ENCODE measurements at places on chromosomes 2 and 18.
A peak's percentile ranks its signal among the peaks of the same experiment; 100 is the strongest.

- DNase-seq, result no peak
Measured at GRCh38 chr2:29990129-29990528, 68.7 kb upstream of the ALK start.

DNA sequence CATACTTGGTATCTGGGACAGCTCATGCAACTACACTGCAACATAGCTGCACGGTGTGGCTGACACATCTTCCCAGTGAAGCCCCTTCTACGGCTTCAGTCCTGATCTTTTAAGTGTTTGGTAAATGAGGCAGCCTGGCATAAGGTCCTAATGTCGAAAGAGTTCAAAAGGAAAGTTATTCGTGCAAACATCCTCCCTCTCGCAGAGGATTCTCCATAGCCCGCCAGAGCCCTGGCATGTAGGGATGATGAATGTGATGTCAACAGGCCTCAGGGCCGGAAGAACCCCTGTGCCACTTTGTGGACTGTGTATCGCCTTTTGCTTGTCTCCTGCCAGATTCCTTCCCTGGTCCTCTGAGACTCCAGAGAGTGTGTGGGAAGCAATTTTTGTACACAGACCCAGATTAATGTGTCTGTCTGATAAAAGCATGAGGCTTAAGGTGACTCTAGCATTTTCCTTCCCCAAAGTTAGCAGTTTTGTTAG, 88.5 kb downstream of the SOCS6 start:
- DNase-seq, result no peak

GRCh38 chr18:66937546-66937945, 333.7 kb upstream of the CDH19 start:
- DNase-seq, result no peak

DNA sequence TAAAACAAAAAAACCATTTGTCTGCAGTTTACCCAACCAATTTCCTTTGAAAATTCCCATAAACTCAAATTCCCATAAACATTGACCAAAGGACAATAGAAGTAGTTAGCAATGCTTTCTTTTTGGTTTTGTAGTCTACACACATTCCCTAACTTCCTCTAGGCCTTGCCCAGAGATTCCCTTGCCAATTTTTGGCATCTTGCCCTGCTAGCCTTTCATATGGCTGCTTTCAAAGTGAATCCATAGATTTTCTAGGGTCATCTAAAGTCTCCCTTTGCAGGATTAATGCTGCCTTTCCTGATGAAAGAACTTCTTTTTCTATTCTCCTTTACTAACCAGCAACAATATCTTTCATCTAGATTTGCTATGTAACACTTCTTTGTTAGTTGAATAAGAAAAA, 33.4 kb downstream of the THSD7B start:
- no peak for DNase-seq

DNA sequence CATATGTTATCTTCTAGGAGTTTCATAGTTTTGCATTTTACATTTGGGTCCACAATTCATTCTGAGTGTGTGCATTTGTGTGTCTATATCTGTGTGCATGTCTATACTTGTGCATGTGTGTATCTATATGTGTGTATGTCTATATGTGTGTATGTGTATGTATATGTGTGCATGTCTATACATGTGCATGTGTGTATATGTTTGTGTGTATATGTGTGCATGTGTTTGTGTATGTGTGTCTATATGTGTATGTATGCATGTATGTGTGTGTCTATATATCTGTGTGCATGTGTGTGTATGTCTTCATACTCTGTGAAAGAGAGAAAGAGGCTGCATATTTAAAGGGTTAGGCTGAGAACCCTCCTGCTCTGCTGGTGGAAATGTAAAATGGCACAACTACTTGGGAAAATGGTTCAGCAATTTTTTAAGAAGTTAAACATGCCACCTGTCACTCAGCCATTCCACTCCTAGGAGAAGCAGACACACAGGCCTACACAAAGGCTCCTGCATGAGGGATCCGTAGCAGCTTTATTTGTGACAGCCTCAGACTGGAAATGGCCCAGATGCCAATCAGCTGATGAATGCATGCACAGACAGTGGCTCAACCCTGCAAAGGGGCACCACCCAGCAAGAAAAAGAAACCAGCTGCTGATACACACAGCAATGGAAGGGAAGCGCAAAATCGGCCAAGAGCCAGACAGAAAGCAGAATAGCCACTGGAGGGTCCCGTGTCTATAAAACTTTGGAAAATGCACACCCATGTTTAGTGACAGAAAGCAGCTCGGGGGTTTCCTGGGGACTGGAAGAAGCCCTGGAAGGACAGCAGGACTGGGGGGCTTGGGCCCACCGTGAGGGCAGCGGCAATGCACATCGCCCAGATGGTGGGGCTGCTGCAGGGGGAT, 146.8 kb downstream of the SEPTIN10 start:
- DNase-seq, result no peak

DNA sequence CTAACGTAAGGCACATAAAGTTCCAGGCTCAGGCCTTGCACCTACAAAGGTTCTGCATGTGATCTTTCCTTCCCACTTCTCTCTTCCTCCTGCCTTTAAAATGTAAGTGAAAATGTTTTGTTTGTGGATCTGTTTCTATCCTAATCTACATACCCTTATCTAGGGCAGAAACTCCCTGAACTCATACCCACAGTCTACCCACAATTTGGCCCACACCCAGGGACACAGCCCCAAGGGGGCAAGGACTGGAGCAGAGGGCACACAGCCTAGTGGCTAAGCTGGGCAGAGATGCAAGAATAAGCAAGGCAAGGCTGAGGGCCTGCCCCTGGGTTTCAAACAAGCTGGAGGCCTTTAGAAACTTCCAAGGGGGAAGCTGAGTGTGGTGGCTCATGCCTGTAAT, 71.0 kb downstream of the HS1BP3 start:
- no peak for DNase-seq

GRCh38 chr2:79770926-79771325, 258.1 kb downstream of the CTNNA2 start:
- DNase-seq, result no peak

DNA sequence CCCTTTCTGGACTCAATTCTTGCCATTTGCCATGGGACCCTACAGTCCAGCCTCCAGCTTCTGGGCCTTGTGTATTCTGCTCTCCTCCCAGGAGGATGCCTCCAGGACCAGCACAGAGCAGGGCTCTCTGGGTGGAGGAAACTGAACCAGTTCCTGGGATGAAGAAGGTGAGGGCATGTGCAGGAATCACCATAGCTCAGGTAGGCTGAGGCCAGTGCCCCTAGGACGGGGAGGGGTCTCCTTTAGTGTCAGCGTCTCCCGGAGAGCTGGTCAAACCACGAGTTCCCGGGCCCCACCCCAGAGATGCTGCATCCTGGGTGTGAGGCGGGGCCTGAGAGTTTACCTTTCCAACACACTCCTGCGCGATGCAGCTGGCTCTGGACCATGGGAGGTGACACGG, 5.8 kb upstream of the PRELID3A start:
- DNase-seq, result no peak

GRCh38 chr2:172623249-172623965, 67.5 kb downstream of the PDK1 start:
- DNase-seq, result no peak

DNA sequence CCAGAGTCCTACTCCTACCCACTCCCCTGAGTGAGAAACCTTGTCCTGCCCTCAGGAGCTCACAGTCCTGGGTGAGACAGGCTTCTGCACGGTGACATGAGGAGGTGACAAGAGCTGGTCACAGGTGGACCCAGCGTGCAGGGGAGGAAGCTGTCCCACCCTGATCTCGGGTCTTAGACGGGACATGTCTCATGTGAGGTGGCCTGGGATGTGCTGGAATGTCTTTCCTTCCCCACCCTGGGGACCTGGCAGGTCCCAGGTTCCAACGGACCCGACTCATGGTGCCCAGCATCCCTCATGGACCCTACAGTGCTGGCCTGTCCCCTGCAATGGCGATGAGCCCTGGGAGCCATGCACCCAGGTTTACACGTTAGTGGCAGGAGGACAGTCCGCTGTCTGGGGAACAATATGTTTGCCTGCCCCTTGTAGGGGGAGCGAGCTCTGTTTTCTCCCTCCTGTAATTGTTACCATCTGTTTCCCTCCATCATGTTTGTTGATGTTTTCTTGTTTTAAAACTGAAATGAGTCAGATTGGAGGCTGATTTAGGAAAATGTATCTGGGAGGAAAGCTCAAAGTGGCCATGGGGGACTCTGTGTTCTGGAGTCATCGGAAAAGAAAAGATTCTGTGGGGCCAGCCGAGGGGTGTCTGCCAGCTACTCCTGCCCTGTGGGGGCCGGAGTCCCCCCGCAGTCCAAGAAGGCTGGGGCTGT, 238.1 kb downstream of the KLHL29 start:
- no peak for DNase-seq

DNA sequence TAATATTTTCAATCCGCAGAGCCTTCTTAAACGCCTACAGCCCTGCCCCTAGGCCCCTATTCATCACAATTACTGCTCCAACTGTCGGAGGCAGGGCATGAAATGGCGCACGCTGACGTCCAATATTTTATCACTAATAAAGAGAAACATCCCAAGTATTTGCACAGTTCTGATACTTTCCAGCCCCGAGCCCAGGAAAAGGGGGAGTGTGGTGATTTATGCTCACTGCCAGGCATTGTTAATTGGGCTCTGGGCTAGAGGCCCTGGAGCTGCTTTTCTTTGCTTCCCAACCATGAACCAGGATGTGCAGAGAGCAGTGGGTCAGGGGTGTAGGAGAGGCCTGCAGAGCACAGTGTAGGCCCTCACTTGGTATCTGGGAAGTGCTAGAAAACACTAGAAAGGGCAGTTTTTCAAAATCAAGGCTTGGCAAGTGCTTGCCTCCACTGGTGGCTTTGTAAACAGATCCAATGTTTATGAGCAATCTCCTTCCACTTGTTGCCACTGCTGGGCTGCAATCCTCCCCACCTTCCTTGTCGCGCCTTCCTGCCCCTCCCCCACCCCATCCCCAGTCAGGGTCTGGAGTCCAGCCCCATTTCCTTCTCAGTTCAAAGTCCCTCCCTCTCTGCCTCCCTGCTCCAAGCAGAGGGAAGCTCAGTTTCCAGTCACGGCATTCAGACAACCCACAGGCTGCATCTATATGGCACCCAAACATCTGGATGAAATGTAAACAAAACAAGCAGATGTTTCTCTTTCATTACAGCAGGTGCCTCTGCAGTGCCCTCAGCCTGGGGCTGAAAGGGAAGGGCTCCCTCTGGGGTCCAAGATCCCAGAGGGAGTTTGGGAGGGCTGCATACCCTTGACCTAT, 83.9 kb upstream of the PKDCC start:
- DNase-seq, result no peak

GRCh38 chr18:74589811-74590210, 7.9 kb upstream of the ZNF407 start:
- DNase-seq, result no peak

DNA sequence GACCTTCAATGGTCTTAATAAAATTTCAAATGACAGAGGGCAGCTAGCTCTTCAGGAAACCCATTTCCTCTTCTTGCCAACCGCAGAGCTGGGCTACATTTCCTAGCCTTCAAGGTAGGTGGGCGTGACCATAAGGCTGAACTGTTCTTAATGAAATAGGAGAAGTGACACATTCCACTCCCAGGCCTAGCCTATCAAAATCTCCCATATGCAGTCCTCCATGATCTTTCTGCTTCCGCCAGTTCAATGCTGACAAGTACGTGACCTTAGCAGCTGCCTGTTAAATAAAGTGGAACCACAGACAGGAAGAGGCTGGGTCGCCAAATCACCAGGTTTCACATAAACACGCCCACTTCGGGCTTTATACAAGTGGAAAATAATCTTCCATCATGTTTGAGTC, 13.2 kb downstream of the SERPINE2 start:
- no peak for DNase-seq

DNA sequence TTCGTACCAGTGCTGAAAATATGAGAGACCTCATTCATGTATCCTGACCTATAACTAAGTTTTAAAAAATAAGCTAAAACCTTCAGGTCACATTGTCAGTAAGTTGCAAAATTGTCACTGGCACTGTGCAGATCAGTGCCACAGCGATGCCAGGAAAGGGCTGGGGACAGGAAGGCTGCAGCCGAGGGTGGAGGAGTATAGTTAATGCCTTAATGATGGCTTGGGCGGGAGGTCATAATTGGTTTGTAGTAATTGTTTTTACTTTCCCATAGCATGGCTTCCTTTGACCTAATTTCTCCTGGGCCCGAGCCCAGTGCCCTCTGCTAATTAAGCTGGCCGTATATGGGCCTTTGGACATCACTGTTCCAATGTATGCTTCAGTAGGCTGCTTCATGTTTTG, 47.2 kb upstream of the RAB12 start:
- no peak for DNase-seq

GRCh38 chr2:96626553-96626942, 11.6 kb downstream of the KANSL3 start:
- DNase-seq, result no peak

DNA sequence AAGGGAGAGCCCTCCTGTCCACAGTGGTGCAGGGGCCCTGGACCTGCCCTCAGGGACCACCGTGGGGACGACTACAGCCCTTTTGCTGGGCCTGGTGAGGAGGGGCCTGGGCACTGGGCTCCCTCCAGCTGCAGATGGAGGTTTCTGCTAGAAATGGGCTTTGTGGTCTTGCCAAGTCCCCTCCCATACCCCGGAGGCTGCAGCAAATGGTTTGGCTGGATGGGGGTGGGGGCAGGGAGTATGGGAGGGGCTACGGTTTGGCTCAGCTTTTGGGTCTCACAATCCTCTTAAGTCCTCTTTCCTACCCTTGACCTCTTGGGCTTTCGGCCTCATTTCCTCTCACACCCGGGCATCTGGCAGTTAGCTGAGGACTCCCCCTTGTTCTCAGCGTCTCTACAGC, 21.7 kb downstream of the TET3 start:
- DNase-seq, result no peak

DNA sequence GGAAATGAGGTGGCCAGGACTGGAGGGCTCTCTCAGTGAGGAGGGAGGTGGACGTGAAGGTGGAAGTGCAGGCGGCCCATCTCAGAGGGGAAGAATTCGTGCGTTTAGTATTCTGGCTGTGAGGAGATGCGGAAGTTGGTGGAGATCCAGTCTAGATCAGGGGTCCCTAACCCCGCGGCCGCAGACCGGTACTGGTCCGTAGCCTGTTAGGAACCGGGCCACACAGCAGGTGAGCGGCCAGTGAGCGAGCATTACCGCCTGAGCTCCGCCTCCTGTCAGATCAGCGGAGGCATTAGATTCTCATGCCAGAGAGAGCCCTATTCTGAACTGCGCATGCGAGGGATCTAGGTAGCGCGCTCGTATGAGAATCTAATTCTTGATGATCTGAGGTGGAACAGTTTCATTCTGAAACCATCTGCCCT, 1.6 kb upstream of the FHOD3 start:
- DNase-seq, result no peak

- DNase-seq, result peak; percentile 42
Measured at GRCh38 chr2:168773719-168774521, 28.5 kb upstream of the NOSTRIN start.

Data from NCI-H1105 treated with DMSO at 0.1 percent for 48 hours (cell line).